ENCODE measurements at places on chromosomes 7 and 10.
A peak's percentile ranks its signal among the peaks of the same experiment; 100 is the strongest.

- H3K4me3 ChIP-seq = no peak overlapping the region
- H3K4me1 ChIP-seq = peaks cover 11% of the 10 kb centered on the region
- no peak for DNase-seq
- H3K36me3 ChIP-seq = peaks cover 3% of the 10 kb centered on the region
- no peak overlapping the region for H3K27ac ChIP-seq
Observed at GRCh38 chr7:133452577-133452976, 199.7 kb downstream of the EXOC4 start.

DNA sequence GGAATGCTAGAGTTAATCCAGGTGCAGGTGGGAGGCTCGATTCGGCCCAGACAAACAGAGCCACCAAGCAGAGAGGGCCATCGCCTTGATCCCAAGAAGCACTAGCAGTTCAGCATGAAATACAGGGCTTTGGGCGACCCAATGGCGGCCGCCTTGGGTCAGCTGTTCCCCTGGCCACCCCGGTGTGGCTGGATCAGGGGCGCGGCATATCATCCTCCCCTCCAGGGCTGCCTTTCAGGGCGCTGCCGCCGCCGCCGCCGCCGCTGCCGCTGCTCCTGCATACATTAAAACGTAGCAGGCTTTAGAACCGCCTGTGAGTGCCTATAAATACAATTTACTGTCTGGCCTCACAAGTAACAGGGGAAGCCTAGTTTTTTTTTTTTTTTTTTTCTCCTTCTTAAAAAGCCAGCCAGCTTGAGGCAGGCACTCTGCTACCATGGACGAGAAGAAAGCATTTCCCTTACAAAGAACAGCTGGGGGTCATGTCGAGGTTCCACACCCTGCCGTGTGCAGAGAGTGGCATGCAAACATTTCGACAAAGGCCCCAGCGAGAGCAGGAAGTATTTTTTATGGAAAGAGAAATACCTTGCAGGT is 57.7 kb upstream of the EFCAB10 start:
- no peaks in the 10 kb centered on the region for H3K27me3 ChIP-seq
- no peak overlapping the region for H3K4me3 ChIP-seq
- DNase-seq = no peak
- peaks cover 24% of the 10 kb centered on the region for H3K36me3 ChIP-seq
- no peak overlapping the region for H3K27ac ChIP-seq

DNA sequence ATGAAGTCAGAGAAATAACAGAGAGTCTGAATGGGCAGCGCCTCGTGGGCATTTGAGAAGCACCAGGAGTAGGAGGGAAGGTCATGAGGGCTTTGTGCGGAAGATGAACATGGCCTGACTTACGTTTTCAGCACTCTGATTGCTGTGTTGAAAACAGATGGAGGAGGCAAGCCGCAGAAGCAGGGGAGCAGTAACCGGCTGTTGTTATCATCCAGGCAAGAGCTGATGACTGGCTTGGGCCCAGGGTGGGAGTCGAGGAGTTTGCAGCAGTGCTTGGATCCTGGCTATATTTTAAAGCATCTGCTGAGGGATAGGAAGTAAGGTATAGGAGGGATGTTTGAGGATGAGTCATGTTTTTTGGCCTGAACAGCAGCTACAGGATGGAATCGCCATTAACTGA is 12.7 kb upstream of the PDLIM1 start:
- H3K36me3 ChIP-seq = no peaks in the 10 kb centered on the region
- no peak overlapping the region for H3K27ac ChIP-seq
- H3K4me1 ChIP-seq = peaks cover 2% of the 10 kb centered on the region
- DNase-seq = no peak

- peak overlapping the region; percentile 91 for H3K4me3 ChIP-seq
- H3K36me3 ChIP-seq = no peaks in the 10 kb centered on the region
- peaks cover 12% of the 10 kb centered on the region for H3K4me1 ChIP-seq
- peak overlapping the region; percentile 75 for H3K27ac ChIP-seq
- no peaks in the 10 kb centered on the region for H3K27me3 ChIP-seq
Observed at GRCh38 chr7:100604976-100605911, 3.1 kb downstream of the PCOLCE start.

- no peak overlapping the region for H3K27ac ChIP-seq
- no peaks in the 10 kb centered on the region for H3K36me3 ChIP-seq
- H3K27me3 ChIP-seq = peaks cover 2% of the 10 kb centered on the region
- no peak for DNase-seq
- no peak overlapping the region for H3K4me3 ChIP-seq
Observed at GRCh38 chr10:117968354-117969182, 78.2 kb downstream of the RAB11FIP2 start.

DNA sequence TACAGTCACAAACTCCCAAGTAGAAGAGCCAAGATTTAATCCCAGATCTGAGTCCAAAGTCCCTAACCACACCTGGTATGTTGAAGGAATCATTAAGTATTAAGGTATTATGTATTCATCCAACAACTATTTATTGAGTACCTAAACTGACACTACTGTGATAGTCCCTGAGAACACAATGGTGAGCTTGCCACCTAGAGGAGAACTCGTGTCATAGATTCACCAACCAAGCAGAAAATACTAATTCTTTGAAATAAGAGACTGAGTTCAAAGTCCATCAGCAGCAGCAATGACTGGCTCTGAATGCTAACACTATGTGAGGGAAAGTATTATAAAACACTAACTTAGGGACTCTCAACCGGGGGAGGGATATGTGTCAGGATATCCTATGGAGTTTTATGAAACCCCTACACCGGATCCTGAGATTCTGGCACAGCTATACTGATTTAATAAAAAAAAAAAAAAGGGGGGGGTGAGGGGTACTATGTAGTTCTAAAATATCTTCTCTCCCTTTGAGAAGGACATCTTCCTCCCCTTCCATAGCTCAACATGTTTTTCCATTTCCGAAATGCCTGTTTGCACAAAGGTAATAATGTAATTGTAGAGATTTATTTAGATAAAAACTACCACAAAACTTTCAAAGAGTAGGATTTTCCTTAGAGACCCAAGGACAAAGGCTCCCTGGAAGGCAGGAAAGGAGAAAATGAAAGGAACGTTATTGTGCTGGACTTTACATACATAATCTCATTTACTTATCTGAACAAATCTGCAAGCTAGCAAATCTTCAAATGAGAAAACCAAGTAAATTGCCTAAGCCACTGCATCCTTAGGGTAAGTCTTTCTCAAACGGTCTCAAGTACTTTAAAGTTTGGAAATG is 1.6 kb downstream of the NCOA4 start:
- H3K36me3 ChIP-seq = peaks cover 15% of the 10 kb centered on the region
- peaks cover 44% of the 10 kb centered on the region for H3K4me1 ChIP-seq
- H3K27me3 ChIP-seq = no peaks in the 10 kb centered on the region
- DNase-seq = peak; percentile 25

- no peaks in the 10 kb centered on the region for H3K36me3 ChIP-seq
- no peak for DNase-seq
- H3K27me3 ChIP-seq = no peaks in the 10 kb centered on the region
- H3K4me1 ChIP-seq = no peaks in the 10 kb centered on the region
- H3K27ac ChIP-seq = no peak overlapping the region
- H3K4me3 ChIP-seq = no peak overlapping the region
Observed at GRCh38 chr7:70893422-70893821, 238.5 kb upstream of the GALNT17 start.

DNA sequence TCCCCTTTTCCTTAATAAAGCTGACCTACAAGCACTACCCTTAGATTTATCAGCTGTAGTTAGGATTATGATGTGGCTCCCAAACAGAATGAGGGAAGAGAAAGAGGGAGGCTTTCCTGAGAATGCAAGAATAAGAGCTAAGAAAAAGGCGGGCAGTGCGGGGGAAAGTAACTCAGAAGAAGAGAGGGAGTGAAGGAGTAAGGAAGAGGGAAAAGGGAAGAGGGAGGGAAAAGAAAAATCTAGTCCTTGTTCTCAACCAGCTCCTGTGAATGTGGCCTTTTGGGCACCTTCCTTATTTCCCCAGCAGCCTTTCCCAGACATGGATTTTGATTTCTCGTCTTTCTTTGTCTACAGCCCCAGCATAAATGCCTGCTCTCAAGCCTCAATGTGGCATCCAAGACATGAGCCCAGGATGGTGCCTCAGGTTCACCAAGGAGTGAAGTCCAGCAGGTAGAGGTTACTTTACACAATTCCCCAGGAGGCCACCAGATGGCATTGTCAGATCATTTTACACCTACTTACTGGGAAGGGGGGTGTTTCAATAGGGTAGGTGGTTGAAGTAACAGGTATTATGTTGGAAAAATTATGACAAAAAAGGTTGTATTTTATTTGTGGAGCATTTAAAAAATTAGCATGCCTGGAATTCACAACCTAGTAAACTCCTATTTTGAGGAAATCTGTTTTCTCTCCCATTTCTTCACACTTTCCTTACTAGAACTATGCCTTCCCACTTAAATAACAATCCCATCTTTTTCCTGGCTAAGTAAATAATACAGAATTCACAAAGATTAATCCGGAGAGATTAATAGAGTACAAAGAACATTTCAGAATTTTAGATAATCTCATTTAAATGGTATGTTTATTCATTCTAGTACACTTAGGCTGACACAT is 106.5 kb downstream of the HTR7 start:
- H3K4me1 ChIP-seq = no peaks in the 10 kb centered on the region
- no peaks in the 10 kb centered on the region for H3K36me3 ChIP-seq
- peak; percentile 9 for DNase-seq
- H3K27me3 ChIP-seq = peaks cover 40% of the 10 kb centered on the region
- H3K27ac ChIP-seq = no peak overlapping the region

DNA sequence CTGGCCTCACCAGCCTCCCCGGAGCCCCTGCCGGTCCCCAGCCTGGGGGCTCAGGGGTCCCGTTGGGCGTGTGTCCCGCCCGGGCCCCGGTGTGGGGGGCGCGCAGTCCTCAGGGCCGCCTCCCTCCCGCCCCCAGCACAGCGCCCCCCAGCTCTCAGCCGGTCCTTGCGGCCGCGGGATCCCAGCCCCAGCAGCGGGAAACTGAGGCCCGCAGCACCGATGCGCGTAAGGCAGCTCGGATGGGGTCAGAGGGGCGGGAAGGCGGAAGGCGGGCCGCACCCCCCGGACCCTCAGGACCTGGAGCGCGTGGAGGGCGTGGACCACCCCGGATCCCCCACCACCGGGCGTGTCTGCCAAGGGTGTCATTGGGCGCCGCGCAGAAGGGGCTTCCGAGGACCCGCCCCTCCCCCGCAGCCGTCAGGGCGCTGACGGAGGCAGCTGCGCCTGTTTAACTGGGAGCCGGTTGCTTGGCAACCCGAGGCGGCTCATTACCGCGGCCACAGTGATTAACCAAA is 14.9 kb downstream of the UNCX start:
- DNase-seq = no peak
- no peak overlapping the region for H3K27ac ChIP-seq
- H3K27me3 ChIP-seq = peaks cover 63% of the 10 kb centered on the region
- no peaks in the 10 kb centered on the region for H3K36me3 ChIP-seq

DNA sequence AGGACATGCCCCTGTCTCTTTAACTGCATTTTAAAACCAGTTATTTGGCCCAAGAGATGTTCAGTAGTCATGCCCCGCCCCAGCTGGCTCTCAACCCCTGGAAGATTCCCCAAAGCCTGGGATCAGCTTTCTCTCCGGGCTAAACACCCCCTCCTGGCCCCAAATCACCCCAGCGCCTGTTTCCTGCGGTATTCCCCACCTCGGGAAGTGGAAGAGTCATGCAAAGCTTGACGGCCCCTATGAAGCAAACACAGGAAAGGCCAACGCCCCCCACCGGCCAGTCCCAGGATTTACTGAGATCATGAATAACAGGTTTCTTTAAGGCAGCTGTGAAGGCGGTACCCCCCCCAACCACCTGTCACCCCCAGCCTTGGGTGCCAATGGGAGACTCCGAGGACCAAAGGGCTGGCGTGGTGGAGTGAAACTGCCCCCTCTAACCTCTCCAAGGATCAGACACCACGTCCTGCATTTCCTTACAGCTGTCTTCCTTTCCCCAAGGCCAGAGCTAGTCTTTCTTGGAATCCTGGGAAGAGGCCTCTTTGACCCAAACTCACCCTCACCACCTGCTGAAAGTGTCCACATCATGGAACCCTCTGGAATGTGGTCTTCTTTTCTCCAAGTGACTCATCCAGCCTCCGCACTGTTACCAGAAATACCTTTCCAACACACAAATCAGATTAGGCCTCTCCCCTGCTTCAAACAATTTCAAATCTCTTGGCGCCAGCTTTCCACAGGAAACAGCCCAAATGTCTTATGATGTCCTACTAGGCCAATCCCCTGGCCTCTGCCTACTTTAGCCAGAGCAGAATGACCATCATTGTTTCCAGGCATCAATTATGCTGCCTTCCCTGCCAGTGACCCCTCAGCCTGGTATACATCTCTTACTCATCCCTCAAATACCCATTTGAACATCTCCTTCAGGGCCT is 301.5 kb downstream of the ZEB1 start:
- H3K4me3 ChIP-seq = no peak overlapping the region
- peaks cover 2% of the 10 kb centered on the region for H3K27me3 ChIP-seq
- H3K36me3 ChIP-seq = no peaks in the 10 kb centered on the region
- DNase-seq = no peak
- no peak overlapping the region for H3K27ac ChIP-seq

GRCh38 chr10:6561552-6561951 is 18.5 kb downstream of the PRKCQ start:
- peaks cover 83% of the 10 kb centered on the region for H3K4me1 ChIP-seq
- no peak for DNase-seq
- no peaks in the 10 kb centered on the region for H3K27me3 ChIP-seq
- H3K36me3 ChIP-seq = peaks cover 53% of the 10 kb centered on the region
- H3K27ac ChIP-seq = peak overlapping the region; percentile 73

DNA sequence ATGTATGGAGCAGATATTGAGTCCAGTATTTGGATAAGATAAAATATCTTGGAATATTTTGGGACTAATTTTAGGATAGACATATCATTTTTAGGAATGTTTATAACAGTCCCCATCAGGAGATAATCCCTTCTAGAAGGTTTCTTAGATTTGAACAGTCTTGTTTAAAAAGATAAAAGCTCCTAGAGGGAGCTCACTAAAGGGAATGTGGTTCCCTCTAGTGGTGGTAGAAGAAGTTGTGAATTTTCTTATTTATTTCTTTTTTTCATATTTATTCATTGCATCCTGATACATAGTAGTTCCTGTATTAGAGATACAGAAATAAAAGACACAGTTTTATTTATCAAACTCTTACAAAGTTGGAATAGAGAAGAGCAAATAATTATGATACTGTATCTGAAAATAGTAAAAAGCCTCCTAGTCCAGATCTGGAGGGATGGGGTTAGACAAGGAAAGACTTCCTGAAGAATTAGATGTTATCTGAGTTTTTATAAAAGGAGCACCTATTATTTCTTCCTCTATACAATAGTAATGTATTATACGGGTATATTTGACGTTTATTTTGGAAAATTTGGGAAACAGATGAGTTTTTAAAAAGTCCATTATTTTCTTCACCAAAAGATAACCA is 24.5 kb upstream of the KLF14 start:
- H3K27ac ChIP-seq = no peak overlapping the region
- no peak overlapping the region for H3K4me3 ChIP-seq
- no peak for DNase-seq

DNA sequence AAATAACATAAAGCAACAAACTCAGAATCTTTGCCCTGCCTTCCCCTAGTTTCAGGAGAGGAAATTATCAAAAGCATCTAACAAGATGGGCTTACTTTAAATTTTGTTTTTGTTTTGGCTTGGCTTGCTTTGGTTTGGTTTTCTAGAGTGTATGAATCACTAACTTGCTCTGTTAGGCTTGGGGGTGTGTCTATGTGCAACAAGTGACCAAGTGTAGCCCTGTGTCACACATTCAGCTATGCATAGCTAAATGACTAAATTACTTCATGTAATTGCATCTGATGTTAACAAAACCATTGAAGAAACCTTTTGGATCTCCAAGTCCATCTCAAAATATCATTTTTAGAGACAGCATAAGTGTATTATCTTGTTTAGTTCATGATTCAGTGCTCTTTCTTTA is 251.0 kb downstream of the TFEC start:
- DNase-seq = no peak
- H3K27ac ChIP-seq = no peak overlapping the region
- no peaks in the 10 kb centered on the region for H3K27me3 ChIP-seq
- no peaks in the 10 kb centered on the region for H3K4me1 ChIP-seq
- no peak overlapping the region for H3K4me3 ChIP-seq

GRCh38 chr10:107033799-107034422 is 130.6 kb downstream of the SORCS1 start:
- no peaks in the 10 kb centered on the region for H3K27me3 ChIP-seq
- DNase-seq = no peak
- no peaks in the 10 kb centered on the region for H3K4me1 ChIP-seq
- no peaks in the 10 kb centered on the region for H3K36me3 ChIP-seq
